ENCODE measurements at places on chromosomes 16 and 17.
A peak's percentile ranks its signal among the peaks of the same experiment; 100 is the strongest.

DNA sequence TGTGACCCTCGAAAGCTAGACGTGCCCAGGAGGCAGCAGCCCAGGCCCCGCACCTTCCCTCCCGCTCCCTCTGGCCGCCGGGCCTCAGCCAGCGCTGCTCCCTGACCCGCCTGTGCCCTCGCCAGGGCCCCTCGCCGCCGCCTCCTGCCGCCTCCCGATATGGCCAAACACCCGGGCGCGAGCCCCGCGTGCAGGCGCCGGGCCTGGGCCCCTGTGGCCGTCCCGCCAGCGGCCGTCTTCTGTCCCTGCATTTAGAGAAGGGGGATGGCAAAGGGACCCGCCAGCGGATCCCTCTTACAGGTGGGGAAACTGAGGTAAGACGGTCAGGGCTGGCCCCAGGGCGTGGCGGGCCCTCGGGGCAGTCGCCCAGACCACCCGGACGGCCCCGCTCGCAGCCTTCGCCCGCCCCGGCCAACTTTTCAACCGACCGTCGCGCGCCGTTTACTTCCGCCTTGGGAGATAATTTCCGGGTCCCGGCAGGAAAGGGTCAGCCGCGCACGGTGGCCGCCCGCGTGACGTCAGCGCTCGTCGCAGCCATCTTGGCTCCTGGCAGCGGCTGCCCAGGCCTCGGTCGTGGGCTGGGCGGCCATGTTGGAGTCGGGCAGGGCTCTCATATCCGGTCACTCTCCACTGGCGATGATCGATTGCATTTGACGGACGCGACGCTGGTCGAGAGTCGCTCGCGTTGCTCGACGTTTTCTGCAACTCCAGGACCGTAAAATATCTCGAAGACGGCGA, 7.0 kb upstream of the GNG13 start:
- peak; percentile 73 for DNase-seq

DNA sequence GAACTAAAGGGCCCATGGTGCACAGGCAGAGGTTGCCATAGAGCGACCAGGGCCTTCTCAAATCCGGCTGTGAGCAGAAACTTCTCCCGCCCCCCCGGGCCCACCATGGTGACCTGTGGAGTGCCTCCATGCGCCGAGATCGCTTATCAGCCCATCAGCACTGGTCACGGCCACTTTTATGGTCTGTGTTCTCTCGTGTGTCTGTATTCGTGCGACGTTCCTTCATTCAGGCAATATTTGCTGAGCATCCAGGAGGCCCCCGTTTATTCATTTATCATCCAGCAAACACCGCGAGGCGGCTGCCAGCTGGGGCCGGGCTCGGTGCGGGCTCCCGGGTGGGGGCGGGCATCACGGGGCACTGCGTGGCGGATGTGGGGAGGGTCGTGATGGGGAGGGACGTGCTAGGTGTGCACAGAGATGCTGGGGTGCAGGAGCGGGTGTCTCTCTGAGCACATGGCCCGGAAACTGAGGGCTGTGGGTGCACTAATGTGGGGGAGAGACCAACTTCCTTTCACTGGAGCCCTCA, 88.0 kb upstream of the CBX4 start:
- no peak for DNase-seq

DNA sequence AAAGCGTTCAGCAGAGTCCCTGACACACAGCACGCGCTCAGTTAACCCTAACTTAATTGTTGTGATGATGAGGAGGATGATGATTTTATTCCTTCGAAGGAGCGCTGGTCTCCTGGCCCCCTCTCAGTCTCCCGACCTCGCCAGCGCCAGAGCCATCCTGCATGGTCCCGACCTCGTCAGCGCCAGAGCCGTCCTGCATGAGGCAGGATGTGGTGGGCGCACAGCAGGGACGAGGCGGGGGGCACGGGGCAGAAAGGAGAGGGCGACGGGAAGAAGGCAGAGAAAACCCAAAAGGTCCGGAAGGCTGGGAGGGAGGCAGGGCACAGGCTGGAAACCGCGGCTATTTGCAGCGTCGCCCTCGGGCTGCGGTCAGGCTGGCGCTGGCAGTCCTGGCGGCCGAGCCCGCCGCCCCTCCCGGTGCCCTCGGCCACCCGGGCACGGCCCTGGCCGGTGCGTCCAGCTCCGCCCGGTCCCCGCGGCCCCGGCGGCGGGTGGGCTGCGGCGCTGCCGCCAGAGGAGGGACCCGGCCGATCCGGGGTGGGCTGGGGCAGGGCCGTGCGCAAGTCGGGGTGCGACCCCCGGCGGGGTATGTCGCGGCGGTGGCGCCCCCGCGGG, 3.0 kb upstream of the TAC4 start:
- no peak for DNase-seq

GRCh38 chr17:2090804-2091534, 36.1 kb downstream of the HIC1 start:
- DNase-seq, result no peak

DNA sequence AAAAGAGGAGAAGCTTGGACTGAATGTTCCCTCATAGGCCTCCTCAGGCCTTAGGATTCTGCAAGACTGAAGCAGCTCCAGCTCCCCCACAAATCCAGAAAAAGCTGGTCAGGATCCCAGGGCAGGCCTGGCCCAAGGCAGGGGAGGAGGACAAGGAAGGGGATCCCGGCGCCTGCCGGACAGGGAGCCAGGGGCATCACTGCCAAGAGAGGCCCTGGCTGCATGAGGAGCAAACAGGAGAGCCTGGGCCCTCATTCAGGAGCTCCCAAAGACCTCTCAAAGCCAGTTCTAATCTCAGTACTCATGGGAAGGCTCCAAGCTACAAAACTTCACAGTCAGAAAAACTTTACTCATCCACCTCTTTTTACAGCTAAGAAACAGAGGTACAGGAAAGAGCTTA, 67.3 kb downstream of the ZNF423 start:
- no peak for DNase-seq

- no peak for DNase-seq
Observed at GRCh38 chr16:63466-63865, 9.0 kb downstream of the RHBDF1 start.

DNA sequence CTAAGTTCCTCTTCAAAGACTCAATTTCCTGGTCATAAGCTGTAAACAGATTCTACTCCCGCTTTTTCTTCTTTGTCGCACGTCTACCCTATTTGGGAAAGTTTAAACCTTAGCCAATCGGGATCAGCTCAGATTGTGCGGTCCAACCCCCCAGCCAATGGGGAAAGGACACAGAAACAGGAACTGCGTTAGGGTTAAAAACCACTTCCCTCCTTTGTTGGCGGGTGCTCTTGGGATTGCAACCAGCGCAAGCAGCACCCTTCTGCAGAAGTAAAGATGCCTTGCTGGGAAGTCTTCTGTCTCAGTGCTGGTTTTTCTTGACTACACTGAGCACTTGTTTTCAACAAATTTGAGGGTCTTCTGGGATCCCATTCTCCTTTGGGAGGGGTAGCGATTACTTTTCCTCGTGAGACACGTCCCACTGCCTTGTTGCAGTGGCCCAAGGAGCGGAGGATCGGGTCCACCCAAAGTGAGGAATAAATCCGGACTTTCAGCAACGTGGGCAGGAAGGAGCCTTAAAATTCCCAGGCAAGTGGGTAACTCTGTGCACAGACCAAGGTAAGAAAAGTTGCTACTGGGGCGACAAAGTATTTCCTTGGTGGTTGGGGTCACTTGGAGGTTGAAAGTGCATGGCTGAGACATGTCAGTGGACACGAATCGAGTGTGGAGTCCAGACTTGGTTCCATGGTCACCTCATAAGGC, 1.0 kb upstream of the YPEL3 start:
- DNase-seq, result no peak

DNA sequence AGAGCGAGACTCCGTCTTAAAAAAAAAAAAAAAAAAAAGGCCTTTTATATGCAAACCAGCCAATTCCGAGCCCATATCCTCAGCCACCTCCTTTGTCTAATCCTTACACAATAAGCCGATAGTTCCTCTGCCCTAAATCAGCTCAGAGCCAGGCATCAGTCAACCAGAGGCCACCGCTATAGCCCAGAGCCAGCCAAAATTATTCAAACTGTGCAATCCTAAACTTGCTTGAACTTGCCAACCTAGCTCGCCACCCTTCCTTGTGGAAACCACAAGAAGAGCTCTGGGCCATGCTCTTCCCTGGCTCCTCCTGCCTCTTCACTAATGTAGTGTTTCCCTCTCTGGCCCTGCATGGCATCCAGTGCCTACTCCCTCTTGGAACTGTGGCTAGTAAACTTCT, 17.7 kb downstream of the ITGAL start:
- DNase-seq, result no peak

DNA sequence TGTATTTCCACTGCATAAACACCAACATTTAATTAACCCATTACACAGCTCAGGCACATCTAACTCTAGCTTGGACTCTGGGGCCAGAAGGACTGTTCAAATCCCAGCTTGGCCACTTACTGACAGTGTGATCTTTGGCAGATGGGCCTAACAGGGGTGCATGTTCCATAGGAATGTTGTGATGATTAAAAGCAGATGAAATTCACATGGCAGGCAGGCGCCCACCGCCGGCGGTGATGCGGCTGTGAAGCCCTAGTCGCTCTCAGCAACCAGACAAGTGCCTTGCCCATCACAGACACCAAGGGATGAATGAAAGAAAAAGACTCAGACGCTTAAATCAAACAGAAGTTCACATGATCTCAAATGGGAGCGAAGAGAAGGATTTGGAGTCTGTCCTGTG, 84.6 kb upstream of the WSB1 start:
- DNase-seq, result no peak

- DNase-seq, result no peak
Observed at GRCh38 chr17:78862073-78863023, 21.7 kb upstream of the USP36 start.

DNA sequence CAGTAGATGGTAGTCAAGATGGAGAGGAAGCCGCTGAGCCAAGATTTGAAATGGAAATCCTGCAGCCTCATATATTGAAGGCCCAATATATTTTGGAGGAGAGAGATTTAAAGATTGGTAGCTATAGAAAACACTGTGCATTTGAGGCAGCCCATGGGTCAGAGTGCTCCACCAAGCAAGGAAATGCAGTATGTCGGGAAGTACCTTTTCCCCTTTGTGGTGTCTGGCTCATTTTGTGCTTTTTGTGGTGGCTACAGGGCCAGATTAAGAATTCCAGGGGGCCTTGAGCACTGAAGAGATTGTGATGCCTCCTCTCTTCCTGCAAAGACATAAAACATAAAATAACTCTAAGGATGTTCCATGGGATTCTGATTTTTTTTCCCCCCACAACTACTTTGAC, 39.6 kb downstream of the CDRT15 start:
- DNase-seq, result no peak

DNA sequence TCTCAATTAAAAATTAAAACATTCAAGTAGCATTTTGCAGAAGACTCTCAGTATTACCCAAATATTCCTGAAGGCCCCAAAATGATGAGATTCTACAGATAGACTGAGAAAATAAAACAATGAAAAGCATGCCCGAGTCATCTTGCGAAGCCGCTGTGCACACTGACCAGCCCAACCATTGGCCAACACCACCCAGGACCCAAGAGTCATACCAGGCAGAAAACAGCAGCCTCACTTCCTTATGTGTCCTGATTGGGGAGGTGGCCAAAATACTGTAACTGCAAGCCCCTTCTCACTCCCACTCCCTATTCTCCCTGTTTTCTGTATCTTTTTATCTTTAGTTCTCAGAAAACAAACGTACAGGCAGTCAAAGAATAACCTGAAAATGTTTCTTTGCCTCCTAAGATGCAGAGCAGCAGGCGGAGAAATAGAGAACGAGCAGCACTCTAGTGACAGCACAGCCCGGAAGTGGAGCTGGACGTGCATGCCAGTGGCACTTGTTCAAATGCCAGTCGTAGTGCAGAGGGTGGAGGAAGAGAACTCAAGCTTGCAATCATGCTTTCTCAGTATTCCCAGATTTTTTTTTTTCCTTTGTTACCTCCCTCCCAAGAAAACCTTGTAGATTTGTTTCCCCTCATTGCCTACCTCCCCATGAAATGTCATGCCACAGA, 182.3 kb upstream of the SOX9 start:
- DNase-seq, result no peak

DNA sequence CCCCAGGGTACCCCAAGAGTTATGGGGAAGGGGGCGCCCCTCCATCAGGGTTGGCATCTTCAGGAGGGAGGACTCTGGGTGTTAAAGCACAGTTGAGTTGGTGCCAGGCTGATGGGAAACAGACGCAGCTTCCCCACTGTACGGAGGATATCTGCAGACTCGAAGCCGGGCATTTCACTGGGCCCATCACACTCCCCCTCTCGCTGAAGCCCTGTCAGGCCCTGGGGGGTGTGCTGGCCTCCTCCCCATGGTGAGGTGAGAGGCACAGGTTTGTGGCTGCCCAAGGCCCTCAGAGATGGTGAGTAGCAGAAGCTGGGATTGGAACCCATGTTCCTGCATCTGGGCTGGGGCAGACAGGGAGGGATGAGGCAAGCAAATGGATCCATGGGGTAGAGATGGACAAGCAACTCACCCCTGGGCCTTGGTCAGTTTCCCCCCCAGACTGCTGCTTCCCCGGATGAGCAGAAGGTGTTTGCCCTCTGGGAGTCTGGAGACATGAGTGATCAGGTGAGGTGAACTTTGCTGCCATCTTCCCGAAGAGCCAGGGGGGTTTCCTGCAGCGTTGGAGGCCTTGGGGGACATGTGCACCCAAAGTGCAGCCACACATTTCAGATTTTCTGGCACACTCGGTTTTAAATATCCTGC, 31.0 kb downstream of the POLR3E start:
- no peak for DNase-seq

DNA sequence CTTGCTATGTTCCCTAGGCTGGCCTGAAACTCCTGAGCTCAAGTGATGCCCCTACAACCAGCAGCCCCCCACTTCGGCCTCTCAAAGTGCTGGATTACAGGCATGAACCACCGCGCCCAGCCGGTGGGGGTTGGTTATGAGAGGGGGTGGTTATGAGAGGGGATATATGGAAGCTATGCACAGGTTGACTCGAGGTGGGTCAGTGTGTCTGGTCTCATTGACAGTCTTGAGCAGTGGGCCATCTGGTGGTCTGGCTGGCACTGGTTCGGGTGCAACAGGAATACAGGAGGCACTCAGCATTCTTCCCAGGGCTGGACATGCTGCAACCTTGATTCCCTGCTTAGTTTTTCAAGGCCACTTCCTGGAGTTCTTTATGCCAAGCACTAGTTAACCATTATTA, 5.6 kb upstream of the STX1B start:
- DNase-seq, result no peak

GRCh38 chr17:77875051-77875780, 83.3 kb upstream of the TNRC6C start:
- DNase-seq, result no peak
